ENCODE measurements at places on chromosomes 7 and 10.

DNA sequence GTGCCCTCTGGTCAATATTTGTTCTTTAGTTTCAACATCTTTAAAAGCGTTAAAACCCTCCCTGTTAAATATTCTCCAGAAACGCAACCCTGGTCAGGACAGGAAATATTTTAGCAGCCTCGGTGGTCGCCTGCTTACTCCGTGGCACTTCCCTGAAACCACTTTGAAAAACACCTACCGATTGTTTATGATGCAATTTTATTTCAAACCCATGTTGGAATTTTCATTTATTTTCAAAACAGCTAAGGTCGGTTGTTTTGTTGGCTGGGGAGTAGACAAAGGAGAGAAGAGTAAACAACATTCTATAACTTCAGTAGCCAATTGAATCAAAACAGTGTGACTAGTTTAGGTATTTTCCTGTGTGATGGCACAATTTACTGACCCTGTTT is 733 bp upstream of the RBP4 start:
- no peak for DNase-seq

DNA sequence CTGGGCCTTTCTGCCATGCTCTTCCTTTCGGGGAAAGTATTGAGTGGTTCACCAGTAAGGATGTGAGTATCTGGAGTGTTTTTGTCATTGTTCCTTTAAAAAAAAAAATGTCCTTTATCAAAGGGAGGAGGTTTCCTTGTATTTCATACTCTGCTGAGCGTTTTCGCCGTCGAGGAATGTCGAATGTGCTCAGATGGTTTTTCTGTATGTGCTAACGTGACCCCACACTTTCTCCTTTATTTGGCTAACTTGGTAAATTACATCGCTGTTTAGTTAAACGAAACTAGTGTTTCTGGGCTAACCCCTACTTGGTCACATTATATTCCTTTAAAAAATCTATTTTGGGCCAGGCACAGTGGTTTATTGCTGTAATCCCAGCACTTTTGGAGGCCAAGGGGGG is 45.9 kb downstream of the INPP5A start:
- DNase-seq = no peak

DNA sequence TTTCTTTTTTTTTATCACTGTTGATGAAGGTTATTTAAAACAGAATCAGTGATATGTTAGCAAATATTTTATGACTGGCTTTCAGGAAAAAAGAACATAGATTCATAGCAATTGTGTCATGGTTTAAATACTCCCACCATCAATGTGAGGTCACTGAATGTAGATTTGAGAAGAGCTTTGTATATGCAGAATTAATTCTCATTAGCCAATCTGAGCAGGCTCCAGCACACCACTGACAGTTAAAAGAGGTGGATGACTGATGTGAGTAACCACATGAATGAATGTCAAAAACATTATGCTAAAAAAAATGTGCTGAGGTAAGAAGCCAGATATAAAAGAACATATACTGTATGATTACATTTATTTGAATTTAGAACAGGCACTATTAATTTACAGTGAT is 174.8 kb upstream of the KAT6B start:
- DNase-seq = no peak

DNA sequence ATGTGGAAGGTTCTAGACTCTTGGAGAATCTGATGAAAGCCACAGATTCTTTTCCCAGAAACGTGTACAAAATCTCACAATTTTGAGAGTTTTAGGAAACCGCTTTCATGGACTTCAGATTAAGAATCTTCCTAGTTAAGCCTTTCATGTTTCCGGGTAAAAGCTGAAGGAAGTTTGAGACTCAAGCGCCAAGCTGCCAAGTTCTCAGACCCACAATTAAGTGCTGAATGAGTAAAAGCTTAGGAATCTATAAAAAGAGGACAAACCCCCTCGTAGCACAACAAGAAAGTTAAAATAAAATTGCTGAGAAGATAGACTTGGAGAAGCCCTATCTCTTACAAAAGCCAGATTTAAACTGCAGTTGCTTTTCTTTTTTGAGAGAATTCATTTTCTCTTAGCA is 99.6 kb downstream of the ST8SIA6 start:
- DNase-seq = no peak

- DNase-seq = no peak
Measured at GRCh38 chr10:126126023-126126422, 229.7 kb downstream of the FANK1 start.

DNA sequence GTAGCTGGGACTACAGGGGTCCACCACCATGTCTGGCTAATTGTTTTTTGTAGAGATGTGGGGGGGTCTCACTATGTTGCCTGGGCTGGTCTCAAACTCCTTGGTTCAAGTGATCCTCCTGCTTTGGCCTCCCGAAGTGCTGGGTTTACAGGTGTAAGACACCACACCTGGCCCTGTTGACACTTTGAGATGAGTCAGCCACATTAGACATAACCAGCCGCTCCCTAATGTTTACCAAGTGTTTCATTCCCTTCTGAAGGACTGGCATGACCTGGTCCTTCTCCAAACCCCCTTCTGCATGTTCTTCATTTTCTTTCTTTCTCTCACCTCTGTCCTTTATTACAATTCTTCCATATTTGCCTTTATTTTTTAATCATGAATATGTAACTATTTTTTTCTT is 67.8 kb downstream of the TAF3 start:
- DNase-seq = no peak

DNA sequence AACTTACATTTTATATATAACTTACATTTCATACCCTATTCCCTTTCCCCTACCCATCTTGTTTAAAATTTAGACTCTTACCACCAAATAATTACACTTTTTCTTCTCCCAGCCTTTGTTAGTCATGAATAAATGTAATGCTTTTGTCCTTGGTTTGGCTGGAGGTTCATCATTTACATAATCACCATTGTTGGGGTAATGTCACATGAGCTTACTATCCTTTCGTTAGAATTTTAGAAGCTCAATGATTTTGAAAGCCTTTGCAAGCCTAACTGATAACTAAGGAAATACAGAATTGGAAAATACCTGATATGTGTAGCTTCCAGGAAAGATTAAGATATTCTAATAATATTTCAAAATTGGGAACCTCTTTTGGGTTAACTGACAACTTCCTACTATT is 171.7 kb downstream of the PLXDC2 start:
- DNase-seq = no peak

GRCh38 chr10:33249659-33250345 is 84.7 kb downstream of the NRP1 start:
- DNase-seq = no peak

DNA sequence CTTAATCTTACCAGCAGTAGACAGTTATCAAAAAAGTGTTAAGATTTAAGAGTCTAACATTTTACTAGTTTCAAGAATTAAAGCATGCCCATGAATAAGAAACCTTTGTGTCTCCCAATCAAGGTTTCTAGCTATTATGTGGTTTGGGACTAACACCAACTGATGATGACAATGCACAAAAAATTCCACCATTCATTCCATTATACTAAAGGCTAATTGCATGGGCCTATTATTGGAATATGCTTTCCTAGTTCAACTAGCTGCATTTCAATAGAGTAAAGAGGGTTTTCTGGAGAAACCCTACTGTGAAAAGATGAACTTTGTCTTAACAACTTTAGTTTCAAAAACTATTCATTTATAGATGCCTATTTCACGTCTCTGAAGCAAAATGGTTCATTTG is 44.6 kb downstream of the UBE2H start:
- no peak for DNase-seq

- DNase-seq = no peak
Measured at GRCh38 chr10:11810313-11810766, 12.8 kb upstream of the PROSER2 start.

DNA sequence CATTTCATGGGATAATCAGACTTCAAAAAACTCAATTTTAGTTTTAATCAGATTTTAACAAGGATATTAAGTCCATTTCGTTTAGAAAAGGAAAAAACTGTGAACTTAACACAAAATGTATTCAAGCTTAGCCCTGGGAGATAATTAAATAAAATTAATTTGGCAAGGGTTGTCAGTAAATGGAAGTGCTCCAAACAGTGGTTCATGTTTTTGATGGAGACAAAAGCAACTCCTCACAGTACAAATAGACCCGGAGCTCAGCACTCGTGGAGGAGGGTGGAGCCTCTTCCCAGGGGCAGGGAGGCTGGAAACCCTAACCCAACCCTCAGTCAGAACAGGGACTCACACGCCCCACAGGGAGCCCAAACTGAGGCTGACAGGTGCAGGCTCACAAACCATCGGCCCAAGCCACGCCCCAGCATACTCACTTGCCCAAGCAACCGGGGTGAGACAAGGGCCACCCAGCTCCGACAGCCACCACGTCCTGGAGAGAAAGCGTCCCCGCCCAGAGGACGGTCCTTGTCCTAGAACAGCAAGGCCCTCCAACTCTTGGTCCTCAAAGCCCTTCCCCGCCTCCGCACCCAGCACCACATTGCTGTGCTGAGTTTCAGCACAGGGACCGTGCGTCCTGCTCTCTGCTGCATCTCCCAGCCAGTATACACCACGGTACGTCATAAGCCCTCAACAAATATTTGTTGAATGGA is 39.8 kb downstream of the MAD1L1 start:
- no peak for DNase-seq

DNA sequence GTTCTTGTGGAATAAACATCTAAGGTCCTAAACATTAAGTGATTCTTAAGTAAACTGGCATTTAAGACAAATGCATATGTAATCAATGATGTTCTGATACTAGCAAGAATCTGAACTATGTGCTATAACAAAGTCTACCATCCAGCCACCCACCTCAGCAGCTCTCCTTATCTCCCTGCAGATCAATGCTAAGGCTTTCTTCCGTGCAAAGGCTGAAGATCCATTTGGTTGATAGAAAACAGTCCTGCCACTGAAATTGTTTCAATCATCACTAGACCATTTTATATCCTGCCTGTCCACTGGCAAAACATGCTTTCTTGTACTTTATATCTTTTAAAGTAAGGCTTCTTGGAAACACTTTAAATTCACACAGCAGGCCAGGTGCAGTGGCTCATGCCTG is 6.3 kb upstream of the SMKR1 start:
- DNase-seq = no peak

DNA sequence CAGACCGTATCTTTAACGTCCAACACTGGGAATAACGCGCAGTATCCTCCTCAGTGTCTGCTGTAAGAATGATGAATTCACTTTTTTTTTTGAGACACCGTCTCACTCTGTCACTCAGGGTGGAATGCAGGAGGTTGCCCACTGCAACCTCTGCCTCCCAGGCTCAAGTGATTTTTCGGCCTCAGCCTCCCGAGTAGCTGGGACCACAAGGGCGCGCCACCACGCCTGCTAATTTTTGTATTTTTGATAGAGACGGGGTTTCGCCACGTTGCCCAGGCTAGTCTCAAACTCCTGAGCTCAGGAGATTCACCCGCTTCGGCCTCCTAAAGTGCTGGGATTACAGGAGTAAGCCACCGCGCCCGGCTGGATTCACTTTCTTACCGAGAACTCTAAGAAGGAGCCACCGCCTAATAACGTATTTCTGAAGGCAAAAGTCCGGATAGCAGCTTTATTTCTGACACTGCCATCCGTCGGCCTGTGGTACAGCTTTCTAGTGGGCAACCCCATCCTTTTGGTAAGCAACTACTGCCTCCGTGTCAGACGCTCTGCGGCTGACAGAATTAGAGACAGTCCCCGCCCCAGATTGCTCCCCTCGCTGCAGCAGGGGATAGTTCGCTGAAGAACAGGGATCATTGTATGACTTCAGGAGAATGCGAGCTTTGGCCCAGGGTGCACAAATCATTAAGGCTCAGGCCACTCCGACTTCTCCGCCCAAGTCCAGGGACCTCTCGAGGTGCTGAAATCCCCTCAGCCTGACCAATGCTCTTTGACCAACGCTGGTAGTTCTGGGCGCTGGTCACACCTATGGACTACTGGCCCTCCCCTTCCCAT is 662 bp downstream of the POLR3A start:
- DNase-seq = no peak

GRCh38 chr7:98495200-98495955 is 94.5 kb upstream of the BAIAP2L1 start:
- no peak for DNase-seq

DNA sequence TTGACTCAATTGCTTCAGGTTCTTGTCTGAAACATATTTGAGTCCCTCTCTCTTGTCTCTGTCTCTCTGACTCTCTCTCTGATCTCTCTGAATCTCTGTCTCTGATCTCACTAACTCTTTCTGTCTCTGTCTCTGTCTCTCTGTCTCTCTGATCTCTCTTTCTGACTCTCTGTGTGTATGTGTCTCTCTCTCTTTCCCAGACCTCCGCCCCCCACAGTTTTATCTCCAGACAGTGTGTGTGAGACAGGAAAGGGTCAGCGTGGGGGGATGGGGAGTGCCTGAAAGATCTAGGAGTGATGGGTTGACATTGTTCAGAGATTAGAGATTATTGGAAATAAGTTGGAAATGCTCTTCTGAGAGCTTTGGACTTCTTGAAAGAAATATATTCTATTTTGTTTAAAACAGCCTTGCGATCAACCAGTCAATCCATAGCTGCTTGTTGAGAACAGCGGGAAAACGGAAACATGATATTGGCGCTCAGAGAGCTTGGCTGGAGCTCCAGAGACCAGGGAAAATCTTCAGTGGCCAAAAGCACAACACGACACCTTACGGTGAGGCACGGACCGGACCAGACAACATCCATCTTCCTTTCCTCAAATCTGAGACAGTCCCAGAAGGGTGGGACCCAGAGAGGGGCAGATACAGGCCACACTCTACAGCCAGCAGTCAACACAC is 35.5 kb downstream of the CALML3 start:
- no peak for DNase-seq

DNA sequence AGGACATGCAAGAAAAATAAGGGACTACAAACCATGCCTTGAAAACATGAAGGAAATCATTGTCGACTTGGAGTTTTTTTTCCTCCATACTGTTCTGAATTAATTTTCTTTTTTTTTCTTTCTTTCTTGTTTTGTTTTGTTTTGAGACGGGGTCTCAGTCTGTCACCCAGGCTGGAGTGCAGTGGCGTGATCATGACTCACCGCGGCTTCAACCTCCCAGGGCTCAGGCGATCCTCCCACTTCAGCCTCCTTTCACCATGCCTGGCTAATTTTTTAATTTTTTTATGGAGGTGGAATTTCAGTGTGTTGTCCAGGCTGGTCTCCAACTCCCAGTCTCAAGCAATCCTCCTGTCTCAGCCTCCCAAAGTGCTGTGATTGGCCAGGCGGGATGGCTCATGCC is 11.6 kb downstream of the UCMA start:
- DNase-seq = no peak

GRCh38 chr7:128883622-128884448 is 21.2 kb downstream of the ATP6V1F start:
- peak; percentile 93 for DNase-seq

DNA sequence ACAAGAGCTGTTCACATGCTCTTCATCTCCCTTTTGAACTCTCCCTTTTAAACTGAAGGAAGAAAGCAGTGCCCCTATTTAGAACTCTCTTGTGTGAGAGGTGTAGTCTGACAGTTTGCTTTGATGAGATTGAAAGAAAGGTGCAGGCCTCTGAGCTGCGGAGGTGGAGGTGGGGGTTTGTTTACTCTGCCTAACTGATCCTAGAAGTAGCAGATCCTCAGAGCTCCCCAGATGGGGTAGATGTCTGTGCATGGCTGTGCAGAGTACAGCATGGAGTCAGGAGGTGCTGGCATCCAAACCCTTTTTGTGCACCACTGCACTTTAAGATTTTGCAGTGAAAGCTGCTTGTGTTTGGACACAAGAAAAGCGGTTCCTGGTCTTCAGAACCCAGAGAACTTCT is 58.3 kb downstream of the MINDY4 start:
- no peak for DNase-seq

GRCh38 chr7:112334366-112334765 is 115.9 kb upstream of the IFRD1 start:
- DNase-seq = no peak
